Fibroblast of lung (primary cell): ENCODE measurements at places on chromosomes 11 and 22.

GRCh38 chr22:45554040-45554406, 51.3 kb downstream of the FBLN1 start:
- DNase-seq, result no peak

GRCh38 chr22:42138122-42138770, 7.6 kb upstream of the CYP2D6 start:
- DNase-seq, result no peak

DNA sequence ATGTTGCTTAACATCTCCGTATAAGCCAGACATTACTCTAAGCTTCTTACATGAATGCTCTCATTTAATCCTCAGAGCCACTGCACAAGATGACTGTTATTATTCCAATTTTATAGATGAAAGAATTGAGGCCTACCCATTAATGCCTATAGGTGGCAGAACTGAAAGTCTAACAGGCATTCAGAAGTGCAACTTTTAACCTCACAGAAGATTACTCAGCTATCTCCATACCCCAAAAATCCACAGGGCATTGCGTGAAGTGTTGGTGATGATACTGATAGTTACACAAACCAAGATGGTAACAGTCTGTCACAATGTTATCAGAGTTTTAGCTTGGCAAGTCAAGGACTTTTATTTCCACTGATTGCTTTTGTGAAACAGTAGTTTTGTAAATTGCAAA, 130.5 kb downstream of the ARHGAP42 start:
- no peak for DNase-seq

DNA sequence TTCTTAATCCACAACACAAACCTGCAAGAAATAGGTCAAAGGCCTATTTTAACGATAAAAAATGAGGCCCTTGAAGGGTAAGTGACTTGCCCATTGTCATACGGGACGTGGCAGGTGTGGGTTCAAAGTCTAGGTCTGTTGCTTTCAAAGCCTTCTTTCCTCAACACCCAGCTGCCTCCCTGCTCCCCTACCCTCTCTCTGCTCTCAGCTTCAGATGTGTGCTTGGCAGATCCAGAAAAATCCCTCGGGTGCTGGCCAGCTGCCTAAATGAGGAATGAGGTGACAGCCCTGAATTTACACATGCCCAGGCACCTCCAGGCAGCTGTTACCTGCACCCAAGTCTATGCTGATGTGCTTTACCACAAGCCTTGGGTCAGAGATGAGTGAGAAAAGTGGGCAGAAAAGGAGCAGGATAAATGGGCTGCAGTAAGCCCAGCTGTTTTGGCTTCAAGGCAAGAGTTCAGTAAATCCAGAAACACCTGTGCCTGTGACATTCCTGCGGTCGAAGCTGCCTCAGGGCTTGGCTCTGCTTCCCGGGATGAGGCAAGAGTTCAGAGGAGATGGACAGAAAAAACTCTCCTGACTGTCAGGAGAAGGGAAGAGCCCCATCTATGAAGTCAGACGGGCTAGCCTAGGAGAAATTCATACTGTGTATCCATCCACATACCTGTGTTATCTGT, 49.9 kb upstream of the LDLRAD3 start:
- peak; percentile 29 for DNase-seq
